ENCODE measurements at places on chromosomes 12 and 14.

DNA sequence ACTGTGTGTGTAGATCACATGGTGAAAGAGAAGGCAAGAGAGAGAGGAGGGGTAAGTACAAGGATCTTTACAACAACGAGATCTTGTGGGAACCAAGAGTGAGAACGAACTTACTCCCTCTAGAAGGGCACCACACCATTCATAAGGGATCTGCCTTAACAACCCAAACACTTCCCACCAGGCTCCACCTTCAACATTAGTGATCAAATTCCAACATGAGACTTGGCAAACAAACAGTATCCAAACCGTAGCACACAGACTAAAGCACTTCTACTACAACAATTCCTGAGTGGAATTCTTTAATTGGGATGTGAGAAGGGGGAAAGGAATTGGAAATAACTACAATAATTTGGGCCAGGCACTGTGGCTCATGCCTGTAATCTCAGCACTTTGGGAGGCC lies 35.0 kb upstream of the ESR2 start:
- DNase-seq, result no peak

DNA sequence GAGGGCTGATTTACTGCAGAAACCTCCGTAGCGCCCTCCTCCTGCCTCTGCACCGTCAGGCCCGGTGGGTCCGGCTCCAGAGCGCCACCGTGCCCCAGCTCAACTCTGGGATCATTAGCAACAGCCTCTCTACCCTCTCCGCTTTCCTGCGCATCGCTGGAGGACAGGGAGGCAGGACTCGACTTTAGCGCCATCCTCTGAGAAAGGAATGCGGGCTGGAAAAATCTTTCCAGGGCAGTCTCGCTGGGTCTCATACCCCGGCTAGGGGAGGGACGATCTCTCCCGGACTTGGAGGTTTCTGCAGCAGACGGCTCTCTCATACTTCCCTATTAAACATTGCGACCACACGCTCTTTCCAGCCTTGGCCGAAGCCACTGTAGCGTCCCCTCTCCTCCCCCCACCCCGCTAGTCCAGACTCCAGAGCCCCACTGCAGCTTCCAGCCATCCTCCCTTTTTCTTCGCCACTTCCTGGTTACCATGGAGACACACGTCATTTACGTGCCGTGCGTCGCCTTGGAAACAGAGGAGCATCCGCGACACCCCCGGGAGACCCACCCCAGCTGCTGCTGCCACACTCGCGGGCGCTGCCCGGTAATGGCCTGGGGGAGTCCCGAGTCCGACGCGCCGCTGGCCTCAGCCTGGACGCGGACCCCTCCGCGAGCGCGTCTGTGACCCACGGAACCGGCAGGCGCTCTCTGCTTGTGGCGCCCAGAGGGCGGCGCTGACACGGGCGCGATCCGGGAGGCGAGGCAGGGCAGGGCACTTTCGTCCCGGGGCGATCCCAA lies at the start of gene CCDC184:
Gene CCDC184, plus strand, starts transcription at position 554 of the 785 bp plus-strand sequence. CDS start 479 bp downstream, outside the sequence.
- DNase-seq, result peak; percentile 66

DNA sequence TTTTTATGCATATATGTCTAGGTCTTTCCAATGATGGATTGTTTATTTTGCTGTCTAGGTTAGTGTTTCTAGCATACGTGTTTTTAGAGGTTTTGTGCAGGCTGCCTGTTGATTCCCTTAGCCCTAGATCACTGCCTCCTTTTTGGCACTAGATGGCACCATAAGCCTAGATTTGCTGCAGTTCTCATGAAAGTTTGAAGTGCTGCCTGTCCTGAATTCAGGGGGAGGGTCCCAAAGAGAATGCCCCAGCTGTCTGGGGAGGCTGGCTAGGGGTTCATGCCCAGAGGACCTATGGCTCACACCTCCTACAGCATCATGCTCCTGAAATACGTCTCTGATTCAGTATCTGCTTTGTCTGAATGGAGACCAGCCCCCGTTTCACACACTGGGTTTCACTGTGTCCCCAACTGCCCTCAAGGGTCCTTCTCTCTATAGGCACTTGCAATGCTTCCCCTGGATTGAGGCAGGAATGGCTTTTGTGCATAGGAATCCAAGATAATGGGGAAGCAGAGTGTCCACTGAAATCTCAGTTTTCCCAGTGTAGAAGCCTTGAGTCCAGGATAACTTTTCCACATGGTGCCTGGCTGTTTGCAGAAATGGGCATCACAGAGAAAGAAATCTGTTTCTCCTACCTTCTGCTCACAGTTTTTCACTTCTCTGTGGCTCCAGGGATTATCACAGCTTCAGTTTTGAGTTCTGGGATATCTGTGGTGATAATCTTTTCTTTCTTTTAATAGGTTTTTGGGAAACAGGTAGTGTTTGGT lies 14.2 kb upstream of the TXNRD1 start:
- peak; percentile 56 for DNase-seq

GRCh38 chr12:88253371-88253978 lies 111.4 kb downstream of the TMTC3 start:
- DNase-seq, result no peak

DNA sequence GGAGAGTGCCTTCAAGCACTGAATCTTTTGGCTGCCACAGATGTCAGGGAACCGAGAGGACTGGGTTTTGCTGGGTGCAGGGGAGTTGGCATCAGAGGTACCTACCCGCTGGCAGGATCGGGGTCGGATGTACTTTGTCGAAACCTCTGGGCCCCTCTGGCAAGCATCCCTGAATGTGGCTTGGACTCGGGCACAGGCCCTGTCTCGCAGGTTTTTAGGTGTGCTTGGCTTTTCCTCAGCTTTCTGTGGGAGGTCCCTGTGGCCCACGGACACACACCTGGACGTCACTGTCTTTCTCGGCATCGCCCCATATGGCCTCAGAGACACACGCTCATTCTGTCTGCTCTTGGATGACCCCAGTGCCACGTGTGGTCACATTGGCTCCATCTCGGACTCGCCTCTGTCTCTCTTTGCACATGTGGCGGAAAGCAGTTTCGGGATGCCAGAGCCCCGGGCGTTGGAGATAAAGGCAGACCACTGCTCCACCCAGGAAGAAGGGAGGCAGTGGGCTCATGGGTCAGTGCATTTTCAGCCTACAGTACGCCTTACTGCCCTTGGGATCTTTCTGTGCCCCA lies 769.6 kb upstream of the ALG10B start:
- no peak for DNase-seq

DNA sequence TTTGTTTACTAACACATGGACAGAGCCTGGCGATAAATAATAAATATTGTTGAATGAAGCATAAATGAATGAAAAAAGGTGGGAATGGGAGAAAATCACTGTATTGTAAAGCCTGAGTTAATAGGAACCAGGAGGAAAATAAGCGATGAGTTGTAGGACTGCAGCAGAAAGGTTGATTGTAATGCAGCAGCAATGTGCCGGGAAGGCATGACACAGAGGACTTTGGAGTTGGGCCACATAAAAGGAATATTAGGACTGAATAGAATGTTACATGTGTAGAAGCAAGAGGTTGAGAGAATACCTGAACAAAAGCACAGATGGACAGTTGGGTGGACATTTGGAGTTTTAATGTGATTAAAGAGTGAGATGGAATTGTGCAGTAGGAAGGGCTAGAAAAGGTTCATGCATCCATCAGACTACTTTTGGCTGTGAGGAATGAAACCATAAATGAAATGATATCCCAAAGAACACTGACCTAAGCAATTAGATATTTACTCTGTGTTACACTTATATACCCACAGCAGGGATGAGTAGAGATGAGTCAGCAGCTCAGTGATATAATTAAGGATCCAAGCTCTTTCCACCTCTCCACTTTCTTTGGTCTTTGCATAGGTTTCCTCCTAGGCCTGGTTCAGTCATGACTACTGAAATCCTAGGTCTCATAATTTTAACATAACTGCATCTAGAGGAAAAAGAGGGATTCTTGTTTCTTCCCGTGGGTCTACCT lies 55.4 kb downstream of the CCER1 start:
- DNase-seq, result no peak

Measured in brain microvascular endothelial cell (primary cell).